ENCODE measurements at places on chromosomes 12 and 14. TPM values are rescaled to one million over a fixed set of nuclear protein-coding genes. Genes with fewer than 3 reads are reported as not detected.

- H3K27me3 ChIP-seq: no peaks in the 10 kb centered on the region
- no peak for DNase-seq
- no peaks in the 10 kb centered on the region for H3K4me1 ChIP-seq
Observed at GRCh38 chr14:58784931-58785330, 147.2 kb downstream of the DACT1 start.

DNA sequence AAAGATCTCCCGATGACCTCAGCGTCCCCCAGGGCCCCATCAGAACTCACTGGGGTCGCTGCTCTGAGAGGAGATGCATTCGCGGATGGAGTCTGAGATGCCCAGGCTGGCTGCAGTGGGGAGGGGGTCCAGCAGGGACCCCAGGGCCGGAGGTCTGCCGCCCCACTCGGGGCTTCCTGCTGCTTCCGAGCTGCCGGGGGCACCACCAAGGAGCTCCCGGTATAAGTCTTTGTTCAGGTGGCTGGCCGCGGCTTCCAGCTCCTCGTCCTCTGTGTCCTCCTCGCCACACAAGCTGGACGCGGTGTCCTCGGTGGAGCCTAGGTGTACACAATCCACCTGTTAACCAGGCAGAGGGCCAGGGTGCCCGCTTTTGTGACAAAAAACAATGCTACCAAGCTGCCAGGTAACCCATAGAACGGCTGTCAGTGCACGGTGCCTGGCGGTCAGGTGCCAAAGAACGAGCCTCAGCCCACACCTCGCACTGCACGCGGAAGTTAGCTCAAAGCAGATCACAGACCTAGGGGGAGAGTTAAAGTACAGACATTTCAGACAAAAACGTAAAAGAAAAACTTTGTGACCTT is 26.6 kb upstream of the BTBD6 start:
- DNase-seq: no peak
- H3K4me3 ChIP-seq: no peak overlapping the region
- no peaks in the 10 kb centered on the region for H3K27me3 ChIP-seq

DNA sequence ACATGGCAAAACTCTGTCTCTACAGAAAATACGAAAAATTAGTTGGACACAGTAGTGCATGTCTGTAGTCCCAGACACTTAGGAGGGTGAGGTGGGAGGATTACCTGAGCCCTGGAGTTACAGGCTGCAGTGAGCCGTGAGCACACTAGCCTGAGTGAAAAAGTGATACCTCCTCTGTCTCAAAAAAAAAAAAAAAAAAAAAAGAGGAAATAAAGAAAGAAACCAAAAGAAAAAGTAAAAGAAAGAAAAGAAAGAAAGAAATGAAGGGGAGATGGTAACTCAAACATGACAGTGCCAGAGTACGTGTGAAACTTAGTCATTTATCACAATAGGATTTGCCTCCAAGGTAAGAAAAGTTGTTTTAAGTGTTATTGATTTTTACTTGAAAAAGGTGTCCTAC is 407.0 kb upstream of the MGAT4C start:
- no peaks in the 10 kb centered on the region for H3K36me3 ChIP-seq
- no peak overlapping the region for H3K4me3 ChIP-seq
- DNase-seq: no peak
- H3K27me3 ChIP-seq: no peaks in the 10 kb centered on the region
- no peak overlapping the region for H3K27ac ChIP-seq

FGF6 gene
- total RNA-seq: not detected

EMC9 gene
- 21.4 TPM for total RNA-seq

KRT81 gene
- not detected for total RNA-seq

DNA sequence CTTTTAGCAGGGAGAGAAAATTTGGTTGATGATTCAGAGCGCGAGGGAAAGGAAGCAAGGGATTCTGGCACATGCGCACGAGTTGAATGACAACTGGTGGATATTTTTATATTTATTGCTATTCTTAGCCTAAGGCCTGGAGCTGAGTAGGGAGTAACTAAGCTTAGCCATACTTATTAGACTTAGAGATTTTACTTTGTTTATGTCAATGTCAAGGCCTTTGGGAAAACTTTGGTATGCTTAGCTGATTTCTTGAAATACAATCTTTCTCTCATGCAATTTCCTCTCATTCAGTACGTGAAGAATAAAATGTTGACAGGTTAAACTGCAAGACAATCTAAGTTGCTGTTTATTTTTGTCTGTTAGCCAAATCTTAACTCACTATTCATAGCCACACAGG is 101.1 kb downstream of the CRADD start:
- peaks cover 3% of the 10 kb centered on the region for H3K4me1 ChIP-seq
- DNase-seq: no peak
- peak overlapping the region; percentile 57 for H3K27ac ChIP-seq
- H3K27me3 ChIP-seq: no peaks in the 10 kb centered on the region
- H3K4me3 ChIP-seq: no peak overlapping the region

GRCh38 chr14:78075555-78076277 is 94.5 kb upstream of the NRXN3 start:
- DNase-seq: no peak
- no peak overlapping the region for H3K27ac ChIP-seq
- H3K4me1 ChIP-seq: no peaks in the 10 kb centered on the region
- no peaks in the 10 kb centered on the region for H3K27me3 ChIP-seq
- H3K4me3 ChIP-seq: no peak overlapping the region
- no peaks in the 10 kb centered on the region for H3K36me3 ChIP-seq

DNA sequence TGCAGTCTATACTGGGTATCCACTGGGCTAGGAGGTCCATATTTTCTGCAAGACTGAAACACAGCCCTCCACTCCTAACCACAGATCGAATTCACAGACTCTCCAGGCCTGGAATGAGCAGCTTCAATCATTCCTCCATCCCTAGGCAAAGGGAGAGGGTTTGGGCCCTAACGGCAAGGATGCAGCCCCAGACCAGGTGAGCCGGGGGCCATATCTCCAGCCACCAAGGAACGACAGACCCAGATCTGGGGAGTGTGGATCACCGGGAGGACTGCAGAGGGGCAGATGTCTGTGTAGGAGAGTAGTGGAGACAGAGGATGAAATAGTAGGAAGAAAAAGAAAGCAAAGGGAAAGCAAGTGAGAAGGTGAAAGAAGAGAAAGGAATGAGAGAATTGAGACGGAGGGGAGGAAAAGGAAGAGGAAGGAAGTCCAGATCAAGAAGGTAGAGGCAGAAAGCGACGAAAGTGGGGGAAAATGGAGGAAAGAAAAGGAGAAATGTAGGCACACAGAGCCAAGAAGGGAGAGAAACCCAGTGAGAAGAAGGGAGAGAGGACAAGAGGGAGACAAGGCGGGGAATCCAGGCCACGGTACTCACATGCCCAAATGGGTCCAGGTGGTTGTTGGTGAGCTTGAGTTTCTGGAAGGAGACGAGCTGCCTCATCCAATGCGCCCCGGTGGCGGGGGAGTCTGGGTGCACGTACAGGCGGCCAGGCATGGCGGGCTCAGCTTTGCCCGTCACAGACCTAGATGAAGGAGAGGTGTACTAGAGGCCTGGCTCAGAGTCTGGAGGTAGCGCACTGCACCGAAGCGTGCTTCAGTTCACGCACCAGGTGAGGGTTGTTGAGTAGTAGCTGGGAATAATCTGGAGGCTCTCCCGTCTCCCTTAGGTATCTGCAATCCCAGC is 7.7 kb downstream of the TBX5 start:
- H3K27ac ChIP-seq: no peak overlapping the region
- H3K4me3 ChIP-seq: no peak overlapping the region
- H3K27me3 ChIP-seq: peaks cover 9% of the 10 kb centered on the region
- no peaks in the 10 kb centered on the region for H3K36me3 ChIP-seq
- no peak for DNase-seq

GRCh38 chr12:13079440-13079906 is 24.0 kb downstream of the GSG1 start:
- H3K27ac ChIP-seq: no peak overlapping the region
- no peaks in the 10 kb centered on the region for H3K27me3 ChIP-seq
- H3K36me3 ChIP-seq: peaks cover 3% of the 10 kb centered on the region
- DNase-seq: no peak
- no peaks in the 10 kb centered on the region for H3K4me1 ChIP-seq

EXOC3L4 gene
- total RNA-seq: 36.0 TPM

DNA sequence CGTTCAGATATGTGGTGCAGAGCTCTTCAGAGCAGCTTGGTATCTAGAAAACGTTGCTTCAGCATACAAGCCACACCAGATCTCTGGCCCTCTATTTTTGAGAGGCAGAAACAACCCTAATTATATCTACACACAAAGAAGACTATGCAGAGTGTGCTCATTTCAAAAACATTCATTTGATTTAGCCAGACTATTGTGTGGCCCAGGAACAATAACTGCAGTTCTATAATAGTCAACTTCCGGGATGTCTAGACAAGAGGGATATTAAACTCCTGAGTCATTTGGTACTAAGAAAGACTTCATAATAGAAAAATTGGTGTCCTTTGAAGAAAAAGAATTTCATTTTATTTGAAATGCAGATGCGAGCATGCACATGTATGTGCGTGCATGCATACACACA is 153.8 kb downstream of the PELI2 start:
- DNase-seq: no peak
- no peaks in the 10 kb centered on the region for H3K36me3 ChIP-seq
- H3K4me1 ChIP-seq: no peaks in the 10 kb centered on the region
- no peak overlapping the region for H3K27ac ChIP-seq
- H3K27me3 ChIP-seq: no peaks in the 10 kb centered on the region

DNA sequence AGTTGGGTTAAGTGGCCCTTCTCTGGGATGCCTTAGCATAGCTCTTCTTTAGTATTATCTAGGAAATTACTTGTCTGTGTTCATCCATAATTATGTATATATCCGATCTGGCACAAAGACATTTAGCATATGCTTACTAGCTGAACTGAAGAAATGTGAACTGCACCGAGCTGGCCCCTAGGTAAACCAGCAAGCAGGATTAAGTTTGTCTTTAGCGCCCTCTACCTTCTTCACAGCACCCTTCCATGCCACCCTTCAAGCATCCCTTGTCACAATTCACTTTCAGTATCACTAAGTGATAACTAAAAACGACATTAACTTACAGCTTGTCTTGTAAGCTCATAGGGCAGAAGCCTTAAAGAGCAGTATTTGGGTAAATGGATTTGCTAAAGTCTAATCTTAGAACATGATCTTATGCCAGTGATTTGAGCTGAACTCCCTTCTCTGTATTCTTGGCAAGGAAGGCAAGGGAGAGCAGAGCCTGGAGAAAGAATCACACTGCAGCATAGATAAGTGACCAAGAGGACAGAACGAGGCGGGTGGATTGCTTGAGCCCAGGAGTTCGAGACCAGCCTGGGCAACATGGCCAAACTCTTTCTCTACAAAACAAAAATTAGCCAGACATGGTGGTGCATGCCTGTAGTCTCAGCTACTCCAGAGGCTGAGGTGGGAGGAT is 2.6 kb upstream of the HAL start:
- H3K36me3 ChIP-seq: peaks cover 12% of the 10 kb centered on the region
- H3K27me3 ChIP-seq: no peaks in the 10 kb centered on the region
- H3K4me3 ChIP-seq: no peak overlapping the region
- no peak for DNase-seq

Measured in right lobe of liver (tissue), 6 donors.